Psoas muscle (tissue), 8 donors: ENCODE measurements at places on chromosomes 11 and 22.

DNA sequence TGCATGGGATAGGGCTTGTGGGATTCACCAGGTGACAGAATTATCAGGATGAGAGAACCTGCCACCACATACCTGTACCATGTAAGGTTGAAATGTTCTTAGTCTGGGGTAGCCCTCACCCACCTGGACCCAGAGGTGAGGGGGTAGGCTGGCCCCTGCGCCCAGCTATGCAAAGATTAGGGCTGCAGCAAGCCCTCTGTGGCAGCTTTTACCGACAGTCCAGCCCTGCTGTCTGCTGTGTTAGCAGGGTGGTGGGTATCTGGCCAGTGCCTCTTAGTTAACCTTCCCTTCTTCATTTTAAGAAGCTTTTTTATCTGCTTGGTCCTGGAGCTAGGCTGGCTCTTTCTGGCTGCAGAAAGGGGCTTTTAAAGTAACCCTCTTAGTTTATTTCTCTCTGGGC, 13.9 kb downstream of the INSC start:
- DNase-seq, result no peak

- DNase-seq, result no peak
Observed at GRCh38 chr11:112118176-112118575, 31.5 kb downstream of the SDHD start.

DNA sequence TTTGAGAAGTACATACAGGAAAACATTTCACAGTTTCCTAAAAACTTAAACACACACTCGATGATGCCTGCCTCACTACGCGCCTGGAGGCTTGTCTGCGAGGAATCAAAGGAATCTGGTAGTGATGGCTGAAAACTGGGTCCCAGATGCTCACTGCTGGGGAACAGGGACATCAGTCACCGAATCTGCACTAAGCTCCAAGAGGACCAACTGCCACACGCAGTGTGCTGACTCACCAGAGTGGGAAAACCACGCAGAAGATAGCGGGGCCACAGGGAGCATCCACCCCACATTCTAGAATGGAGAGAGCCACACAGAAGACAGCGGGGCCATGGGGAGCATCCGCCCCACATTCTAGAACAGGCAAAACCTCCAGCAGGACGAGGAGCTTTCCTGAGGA, 24.3 kb upstream of the MOB2 start:
- DNase-seq, result no peak

GRCh38 chr11:44028401-44028800, 19.4 kb upstream of the ACCSL start:
- no peak for DNase-seq

GRCh38 chr22:25660336-25660735, 81.7 kb upstream of the MYO18B start:
- no peak for DNase-seq

- DNase-seq, result no peak
Observed at GRCh38 chr11:35675901-35676610, 13.5 kb downstream of the TRIM44 start.

DNA sequence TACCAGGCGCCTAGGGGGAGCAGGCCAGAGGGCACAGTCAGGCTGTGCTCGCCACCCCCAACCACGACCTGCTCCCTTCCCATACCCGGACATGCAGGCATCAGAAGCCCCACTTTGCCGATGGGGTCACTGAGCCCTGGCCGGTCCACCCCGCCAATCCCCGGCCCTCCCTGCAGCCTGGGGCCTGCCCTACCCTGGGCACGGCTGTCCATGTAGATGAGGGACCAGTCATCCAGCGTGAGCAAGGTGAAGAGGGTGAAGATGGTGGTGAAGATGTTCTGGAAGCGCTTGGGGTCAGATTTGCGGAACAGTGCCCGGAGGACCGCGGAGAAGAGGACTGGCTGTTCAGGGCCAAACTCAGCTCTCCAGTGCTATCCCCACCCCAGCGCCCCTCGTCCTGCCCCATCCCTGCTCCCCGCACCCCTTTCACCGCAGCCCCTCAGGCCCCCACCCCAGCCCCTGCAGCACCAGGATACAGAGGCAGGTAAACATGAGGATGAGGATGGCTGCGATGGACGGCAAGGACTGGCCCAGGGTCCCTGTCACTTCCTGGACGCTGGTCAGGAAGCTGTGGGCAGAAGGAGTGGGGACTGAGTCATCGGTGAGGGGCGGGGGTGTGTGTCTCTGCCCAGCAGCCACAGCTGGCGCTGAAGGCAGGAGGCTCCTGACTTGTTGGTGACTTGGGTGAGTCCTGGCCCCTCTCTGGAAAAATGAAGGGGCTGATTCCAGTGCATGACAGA, 5.5 kb downstream of the CATSPER1 start:
- DNase-seq, result peak; percentile 71

- peak; percentile 88 for DNase-seq
Observed at GRCh38 chr11:74462009-74462408, 5.3 kb downstream of the KCNE3 start.

DNA sequence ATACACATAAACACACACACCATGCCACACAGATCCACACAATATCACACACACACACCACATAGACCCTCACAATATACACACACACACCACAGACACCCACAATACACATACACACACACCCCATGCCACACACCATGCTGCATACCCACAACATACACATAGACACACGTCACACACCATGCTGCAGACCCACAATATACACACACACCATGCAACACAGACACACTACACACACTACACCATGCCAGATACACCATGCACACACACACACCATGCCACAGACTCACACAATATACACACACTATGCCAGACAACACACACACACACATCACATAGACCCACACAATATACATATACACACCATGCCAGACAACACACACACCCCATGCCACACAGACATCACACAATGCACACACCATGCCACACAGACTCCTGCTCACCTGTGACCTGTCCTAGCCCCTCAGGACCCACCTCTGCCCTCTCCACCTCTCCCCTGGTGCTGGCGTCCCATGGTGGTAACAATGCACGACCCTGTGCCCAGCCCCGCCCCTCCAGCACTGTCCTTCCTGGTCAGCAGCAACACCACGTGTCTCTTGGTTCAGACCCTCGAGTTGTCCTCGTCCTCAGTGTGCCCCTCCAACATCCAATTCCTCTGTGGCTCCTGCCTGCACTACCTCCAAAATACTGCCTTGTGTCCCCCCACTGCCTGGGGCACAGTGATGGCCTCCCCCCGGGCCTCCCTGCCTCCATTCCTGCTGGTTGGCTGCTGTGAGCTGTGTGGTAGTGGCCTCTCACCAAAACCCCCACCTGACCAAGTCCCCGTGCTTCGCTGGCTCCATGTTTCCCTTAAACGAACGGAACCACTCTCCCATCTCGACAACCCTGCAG, 23.7 kb upstream of the RFPL3 start:
- DNase-seq, result no peak

- DNase-seq, result no peak
Observed at GRCh38 chr11:133714471-133715375, 130.6 kb downstream of the SPATA19 start.

DNA sequence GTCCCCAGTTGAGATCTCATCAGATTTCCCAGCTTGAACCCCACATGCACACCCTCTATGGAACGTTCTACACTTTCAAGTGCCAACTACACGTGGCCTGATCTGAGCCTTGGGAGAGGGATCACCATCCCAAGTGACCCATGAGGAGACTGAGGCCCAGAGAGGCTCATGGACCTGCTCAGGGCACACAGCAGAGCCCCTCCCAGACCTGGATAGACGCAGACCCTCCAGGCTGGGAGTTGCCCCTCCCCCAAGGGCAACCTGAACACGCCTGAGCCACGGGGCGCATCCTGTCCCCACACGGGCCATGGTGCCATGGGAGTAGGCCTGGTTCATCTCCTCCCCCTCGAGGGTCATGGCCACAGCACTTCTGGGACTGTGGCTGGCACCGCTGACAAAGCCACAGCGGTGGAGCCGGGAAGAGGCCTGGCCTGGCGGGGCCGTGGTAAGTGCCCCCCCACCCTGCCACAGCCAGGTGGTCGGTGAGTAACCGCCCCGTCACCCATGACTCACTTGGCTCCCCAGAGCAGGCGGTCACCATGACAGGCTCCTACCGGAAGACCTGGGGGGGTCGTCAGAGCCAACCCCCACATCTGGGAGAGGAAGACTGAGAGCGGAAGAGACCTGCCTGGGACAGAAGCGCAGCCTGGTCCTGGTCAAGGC, 8.1 kb downstream of the WNT7B start:
- DNase-seq, result no peak

DNA sequence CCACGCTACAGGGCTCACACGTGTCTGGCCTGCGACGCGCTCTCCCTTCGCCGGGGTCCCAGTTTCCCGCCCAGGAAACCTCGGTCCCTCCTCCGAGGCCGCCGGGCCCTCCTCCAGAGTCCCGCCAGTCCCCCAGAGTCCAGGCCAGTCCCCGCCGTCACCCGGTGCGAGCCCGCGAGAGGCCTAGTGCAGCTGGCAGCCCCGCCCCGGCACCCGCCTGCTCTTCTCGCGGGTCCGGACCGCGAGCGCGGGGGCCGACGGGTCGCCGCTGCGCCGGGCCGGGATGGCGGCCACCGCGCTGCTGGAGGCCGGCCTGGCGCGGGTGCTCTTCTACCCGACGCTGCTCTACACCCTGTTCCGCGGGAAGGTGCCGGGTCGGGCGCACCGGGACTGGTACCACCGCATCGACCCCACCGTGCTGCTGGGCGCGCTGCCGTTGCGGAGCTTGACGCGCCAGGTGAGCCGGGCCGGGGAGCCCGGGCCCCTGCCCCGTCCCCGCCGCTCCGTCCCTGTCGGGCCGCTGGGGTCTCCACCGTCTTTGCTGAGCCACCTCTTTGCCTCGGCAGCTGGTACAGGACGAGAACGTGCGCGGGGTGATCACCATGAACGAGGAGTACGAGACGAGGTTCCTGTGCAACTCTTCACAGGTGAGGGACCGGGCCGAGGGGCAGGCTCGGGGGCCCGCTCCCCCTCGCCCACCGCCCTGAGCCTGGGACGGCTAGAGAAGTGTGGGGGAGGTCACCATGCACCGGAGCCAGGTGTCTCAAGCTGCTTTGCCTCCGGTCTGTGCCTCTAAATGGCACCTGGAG, at the start of gene PTPMT1:
Gene PTPMT1, plus strand, starts transcription at position 260 of the 809 bp plus-strand sequence. Its CDS starts 24 bp downstream, at position 284.
- peak; percentile 83 for DNase-seq

GRCh38 chr22:25061605-25062376, 109.3 kb downstream of the KIAA1671 start:
- no peak for DNase-seq

DNA sequence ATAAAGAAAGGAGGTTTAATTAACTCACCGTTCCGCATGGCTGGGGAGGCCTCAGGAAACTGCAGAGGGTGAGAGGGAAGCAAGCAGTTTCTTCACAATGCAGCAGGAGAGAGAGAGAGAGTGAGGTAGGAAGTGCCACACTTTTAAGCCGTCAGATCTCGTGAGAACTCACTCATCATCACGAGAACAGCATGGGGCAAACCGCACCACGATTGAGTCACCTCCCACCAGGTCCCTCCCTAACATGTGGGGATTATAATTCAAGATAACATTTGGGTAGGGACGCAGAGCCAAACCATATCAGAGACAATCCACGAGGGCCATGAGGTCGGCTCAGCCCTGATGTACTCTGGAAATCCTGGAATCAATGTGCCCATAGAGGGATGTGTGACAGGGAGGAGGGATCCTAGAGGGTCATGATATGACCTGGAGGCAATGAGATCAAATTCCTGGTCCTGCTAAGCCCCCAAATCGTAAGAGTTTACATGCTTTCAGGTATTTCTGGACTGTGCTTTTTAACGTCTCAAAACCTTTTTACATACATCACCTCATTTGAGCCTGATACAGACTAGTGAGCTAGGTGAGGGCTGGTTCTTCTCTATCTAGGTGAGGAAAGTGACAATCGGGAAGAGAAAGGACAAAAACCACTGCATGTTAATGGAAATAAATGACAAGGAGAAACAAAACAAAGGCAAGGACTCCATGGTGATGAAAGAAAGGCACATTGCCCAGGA, 19.5 kb upstream of the RASSF10 start:
- DNase-seq, result no peak

DNA sequence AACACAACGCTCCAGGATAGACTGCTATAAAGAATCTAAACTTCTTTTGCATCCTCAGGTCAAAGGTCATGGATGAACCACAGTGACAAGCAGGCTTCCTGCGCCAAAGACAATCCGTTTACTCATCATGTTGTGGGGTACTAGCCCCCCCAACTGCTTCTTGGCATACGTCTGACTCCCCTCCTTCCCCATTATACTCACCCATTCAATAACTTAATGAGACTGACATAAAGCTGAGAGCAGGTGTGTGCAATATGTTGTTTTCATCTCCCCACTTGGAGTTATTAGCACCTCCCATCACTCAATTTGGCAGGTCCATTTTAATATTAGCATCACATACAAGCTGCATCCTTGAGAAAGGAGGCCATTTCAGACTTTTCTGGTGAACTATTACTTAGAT, 157.1 kb downstream of the CADM1 start:
- DNase-seq, result no peak

- DNase-seq, result peak; percentile 48
Observed at GRCh38 chr11:115616971-115617370, 112.8 kb upstream of the CADM1 start.

DNA sequence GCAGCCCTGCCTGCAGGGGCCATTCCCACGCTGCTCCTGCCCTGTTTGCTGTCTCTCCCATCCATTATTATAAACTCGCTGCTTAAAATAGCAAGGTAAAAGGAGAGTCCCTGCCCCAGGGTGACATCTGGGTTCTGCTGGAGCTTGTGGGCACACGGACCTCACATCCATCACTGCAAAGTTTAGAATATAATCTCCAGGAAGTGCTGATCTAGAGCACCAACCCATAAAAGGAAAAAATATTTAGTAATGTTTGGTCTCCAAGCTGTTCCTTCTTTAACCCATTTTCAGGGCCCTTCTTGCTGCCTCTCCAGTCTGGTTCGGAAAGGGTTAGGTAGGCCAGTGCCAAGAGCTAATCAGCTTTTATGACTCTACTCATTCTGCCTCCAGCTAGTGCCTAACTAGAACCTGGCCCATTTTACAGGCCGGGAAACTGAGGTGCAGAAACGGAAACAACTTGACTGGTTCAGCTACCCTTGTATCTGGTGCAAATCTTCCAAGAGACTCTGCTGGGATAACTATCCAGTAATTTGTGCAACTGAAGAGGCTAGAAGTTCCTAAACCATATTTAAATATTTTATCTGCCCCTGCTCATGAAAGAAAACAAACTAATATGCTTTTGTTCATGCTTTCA, 37.5 kb downstream of the IRAG1 start:
- DNase-seq, result no peak

GRCh38 chr11:120574876-120575275, 63.3 kb downstream of the GRIK4 start:
- DNase-seq, result no peak

GRCh38 chr11:81839976-81840375, 893.7 kb downstream of the FAM181B start:
- DNase-seq, result no peak

DNA sequence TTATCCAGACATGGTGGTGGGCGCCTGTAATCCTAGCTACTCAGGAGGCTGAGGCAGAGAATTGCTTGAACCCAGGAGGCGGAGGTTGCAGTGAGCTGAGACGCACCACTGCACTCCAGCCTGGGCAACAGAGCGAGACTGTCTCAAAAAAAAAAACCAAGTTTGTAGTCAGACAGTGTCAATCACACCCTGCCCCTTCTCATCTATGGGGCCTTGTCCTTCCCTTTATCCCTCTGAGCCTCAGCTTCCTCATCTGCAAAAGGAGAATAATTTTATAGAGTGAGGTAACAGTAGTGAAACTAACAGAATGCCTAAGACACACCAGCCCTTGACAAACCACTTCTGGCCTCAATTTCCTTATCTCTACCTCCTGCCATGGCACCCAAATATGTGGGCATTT, 10.7 kb downstream of the BCL9L start:
- DNase-seq, result no peak
